ENCODE measurements at places on chromosomes 4 and X.

GRCh38 chr4:21387683-21388082 is 560.9 kb downstream of the KCNIP4 start:
- no peak for DNase-seq

DNA sequence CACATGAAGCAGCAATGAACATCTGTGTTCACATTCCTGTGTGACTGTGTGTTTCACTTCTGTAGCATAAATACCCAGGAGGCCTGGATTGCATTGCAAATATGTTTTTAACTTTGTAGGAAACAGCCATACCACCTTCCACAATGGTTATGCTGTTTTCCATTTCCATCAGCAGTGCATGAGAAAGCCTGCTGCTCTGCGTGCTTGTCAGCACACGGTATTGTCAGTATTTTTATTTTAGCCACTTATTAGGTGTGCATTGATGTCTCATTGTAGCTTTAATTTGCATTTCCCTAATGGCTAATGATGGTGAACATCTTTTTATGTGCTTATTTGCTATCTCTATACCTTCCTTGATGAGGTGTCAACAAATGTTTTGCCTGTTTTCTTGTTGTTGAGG is 355.9 kb downstream of the TRIML1 start:
- DNase-seq: no peak

GRCh38 chr4:184189966-184190365 is 27.7 kb downstream of the ENPP6 start:
- no peak for DNase-seq

DNA sequence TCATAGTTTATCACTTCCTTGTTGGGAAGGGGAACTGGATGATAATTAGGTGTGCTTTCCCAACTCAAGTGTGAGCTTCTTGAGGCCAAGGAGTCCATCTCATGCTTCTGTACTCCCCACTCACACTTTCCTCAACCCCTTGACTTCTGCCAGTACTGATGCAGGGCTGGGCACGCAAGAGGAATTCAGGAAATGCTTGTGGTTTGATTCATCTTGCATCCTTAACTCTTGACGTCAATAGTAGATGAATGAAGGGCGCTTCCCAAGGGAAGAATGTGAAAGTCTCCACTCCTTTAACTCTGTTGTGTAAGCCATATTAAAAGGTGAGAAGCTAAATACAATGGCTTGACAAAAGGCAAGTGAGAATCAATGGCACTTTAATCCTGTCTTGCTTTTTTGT is 101.8 kb downstream of the AGTR2 start:
- no peak for DNase-seq

- DNase-seq: no peak
Observed at GRCh38 chrX:31523884-31524536, 452.2 kb upstream of the FTHL17 start.

DNA sequence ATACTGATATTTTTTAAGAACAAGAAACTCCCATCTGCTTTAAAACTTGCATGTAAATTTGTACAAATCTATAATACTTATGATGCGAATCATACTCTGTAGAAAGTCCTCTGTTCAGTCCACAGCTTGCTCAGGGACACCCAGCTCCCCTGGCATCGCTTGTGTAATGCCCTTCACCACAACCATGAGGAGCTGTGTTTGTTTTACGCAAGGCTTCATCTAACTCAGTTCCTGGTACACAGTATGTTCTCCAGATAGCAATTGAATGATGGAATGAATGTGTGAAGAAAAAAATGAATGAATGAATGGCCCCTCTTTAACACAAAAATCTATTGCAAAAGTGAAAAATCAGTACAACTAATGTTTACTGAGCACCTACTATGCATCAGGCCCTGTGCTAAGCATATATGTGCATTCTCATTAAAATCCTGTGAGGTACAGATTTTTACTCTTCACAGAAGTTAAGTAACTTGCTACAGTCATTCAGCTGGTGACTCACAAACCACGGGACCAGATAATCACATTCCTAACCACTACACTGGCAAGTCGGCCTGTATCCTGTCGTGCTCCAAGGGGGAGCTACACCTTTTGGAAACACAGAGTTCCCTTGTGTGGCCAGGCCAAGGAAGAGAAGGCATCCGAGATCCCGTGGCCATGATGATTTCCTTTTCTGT is 58.7 kb upstream of the KDR start:
- no peak for DNase-seq

DNA sequence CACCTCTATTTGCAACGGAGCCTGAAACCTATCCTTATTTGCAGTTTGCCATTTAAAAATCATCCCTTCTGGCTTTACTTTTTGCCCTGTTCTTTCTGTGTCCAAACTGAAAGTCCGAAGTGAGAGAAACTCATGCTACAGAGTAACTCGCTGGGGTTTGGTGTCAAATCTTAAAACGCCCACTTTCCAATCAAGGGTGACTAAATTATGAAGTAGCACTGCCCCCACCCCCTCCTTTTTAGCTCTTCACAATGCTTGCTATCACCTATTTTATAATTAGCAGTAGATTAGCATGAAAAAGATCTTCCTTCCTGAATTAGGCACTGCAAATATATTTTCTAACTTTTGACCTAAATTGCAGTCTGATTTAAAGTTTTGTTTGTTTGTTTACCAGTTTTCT is 52.5 kb downstream of the VGLL1 start:
- DNase-seq: peak; percentile 70

DNA sequence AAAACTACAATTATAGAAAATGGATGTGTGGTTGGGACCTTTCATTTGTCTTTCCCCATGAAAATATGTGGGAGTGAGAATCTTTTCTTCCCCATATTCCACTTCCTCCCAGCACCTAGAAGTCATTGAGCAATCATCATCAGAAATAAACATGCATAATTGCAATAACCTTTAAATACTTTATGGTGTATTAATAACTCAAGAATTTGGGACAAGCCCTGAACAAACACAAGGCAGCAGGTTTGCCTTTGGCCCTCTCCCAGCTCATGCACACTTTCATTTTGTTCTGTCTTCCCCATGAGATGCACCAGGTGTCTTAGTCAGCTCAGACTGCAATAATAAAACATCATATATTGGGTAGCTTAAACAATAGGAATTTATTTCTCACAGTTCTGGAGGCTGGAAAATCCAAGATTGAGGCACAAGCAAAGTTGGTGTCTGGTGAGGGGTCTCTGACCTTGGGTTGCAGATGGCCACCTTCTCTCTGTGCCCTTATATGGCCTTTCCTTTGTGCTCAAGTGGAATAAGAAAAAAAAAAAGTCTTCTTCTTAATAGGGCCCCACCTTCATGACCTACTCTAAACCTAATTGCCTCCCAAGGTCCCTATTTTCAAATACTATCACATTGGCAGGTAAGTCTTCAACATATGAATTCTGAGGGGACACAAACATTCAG is 34.7 kb upstream of the TMEM184C start:
- DNase-seq: no peak

GRCh38 chrX:24767557-24767956 is 73.8 kb downstream of the POLA1 start:
- peak; percentile 2 for DNase-seq

- DNase-seq: no peak
Observed at GRCh38 chr4:5989236-5990225, 28.7 kb downstream of the C4orf50 start.

- no peak for DNase-seq
Observed at GRCh38 chr4:20311856-20312255, 60.2 kb downstream of the SLIT2 start.

DNA sequence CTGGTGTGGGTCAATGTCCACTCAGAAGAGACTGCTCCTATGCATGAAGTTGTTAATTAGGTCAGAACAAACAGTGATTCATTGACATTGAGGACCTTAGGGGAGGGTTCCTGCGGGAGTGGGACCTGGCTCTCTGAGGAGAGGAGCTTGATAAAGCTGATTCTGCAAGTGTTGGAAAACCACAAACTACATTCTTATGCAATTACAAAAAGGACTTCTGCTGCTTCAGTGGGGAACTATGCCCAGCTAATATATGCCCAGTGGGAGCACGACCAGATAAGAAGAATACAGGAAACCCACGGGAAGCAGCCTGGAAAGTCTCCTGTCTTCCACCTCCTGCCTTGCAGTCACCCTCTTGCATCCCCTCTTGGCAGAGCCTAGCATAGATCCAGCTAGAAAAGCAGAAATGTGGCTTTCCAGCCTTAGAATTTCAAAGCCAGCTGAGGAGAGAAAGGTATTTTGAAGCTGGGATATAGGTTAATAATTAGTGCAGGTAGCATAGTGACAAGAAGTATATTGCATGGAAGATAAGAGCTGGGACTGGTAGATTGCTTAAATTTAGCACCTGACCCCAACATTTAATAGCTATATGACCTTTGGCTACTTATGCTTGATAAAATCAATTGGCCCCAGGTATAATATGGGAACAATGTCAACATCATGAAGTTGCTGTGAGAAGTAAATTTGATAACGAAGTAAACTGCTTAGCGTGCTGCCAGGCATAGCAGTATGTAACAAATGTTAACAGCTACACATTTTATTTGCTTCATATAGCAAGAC is 34.9 kb upstream of the UGT8 start:
- no peak for DNase-seq

- DNase-seq: no peak
Observed at GRCh38 chr4:185958094-185958747, 110.7 kb upstream of the TLR3 start.

DNA sequence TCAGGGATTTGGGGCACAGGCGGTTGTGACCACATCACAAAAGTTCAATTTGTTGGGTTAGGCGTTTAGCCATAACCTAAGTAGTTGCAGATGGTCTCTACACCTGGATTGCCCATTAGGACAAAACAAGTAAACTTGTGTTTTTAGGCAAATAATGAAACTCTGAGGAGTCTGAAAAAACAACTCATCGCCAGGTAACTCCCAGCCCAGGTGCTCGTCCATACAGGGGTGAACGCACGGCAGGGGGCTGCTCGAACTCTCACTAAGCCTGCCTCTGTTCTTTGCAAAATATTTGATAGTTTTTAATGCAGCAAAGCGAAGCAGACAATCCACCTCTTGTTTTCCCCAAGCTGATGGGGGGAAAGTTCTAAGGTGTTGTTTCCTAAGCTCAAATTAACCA is 559 bp upstream of the RHOH start:
- no peak for DNase-seq

DNA sequence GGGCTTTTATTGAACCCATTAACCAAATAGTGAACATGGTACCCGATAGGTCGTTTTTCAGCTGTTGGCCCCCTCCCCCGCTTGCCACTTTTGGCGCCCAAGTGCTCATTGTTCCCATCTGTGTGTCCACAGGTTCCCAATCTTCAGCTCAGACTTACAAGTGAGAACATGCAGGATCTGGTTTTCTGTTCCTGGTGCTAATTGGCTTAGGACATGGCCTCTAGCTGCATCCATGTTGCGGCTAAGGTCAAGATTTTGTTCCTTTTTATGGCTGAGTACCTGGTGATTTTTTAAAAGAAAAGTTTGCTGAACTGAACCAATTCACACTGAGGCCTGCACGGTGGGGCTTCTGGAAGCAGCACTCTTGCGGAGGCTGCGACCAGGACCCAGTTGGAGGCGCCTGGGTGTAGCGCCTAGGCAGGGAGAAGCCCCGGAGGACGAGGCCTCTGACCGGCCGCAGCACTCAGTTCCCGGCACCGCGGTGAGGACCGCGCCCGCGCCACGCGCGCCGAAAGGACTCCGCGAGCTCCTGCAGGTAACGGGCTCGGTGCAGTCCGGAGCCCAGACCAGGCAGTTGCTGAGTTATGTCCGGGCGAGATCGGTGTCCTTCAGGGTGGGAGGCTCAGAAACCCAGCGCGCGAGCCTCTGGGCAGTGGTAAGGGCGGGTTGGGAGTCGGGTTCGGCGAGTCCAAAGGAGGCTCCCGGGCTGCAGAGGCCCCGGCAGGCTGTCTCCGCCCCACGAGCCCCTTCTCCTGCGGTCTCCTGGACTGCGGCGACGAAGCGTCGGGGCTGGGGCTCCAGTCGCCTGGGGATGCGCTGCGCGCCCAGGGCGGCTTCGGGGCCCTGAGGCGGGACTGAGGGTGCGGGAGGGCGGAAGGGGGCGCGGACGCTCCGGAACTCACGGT is 15.8 kb upstream of the SLC25A4 start:
- DNase-seq: no peak

GRCh38 chr4:82050796-82051195 is 323.0 kb downstream of the HNRNPD start:
- DNase-seq: no peak

DNA sequence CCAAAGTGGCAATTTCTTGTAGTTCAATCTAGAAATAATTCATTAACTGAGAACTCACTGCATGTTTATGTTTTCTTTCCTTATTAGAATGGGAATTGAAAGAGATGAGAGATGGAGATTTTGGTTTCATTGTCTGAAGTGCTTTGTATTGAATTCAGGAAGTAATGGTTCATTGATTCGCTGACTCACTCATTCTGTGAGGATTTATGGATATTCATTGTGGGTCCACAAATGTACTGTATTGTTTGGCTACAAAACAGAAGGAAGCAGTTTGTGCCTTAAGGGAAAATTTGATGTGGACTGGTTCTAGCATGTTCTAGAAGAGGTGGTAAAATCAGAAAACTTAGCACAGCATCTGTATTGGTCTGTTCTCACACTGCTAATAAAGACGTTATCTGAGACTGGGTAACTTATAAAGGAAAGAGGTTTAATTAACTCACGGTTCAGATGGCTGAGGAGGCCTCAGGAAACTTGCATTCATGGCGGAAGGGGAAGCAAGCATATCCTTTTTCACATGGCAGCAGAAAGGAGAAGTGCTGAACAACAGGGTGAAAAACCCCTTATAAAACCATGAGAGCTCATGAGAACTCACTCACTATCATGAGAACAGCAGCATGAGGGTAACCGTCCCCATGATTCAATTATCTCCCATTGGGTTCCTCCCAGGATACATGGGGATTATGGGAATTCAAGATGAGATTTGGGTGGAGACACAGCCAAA is 132.3 kb upstream of the VCX3A start:
- no peak for DNase-seq

- peak; percentile 84 for DNase-seq
Observed at GRCh38 chr4:81827577-81828202, 356.0 kb upstream of the RASGEF1B start.

All from activated CD4-positive, alpha-beta T cell treated with anti-CD3 and anti-CD28 coated beads, Interleukin-2, amount 50 U/mL, for 16 hours (primary cell).